ENCODE measurements at places on chromosomes 3 and 15.

DNA sequence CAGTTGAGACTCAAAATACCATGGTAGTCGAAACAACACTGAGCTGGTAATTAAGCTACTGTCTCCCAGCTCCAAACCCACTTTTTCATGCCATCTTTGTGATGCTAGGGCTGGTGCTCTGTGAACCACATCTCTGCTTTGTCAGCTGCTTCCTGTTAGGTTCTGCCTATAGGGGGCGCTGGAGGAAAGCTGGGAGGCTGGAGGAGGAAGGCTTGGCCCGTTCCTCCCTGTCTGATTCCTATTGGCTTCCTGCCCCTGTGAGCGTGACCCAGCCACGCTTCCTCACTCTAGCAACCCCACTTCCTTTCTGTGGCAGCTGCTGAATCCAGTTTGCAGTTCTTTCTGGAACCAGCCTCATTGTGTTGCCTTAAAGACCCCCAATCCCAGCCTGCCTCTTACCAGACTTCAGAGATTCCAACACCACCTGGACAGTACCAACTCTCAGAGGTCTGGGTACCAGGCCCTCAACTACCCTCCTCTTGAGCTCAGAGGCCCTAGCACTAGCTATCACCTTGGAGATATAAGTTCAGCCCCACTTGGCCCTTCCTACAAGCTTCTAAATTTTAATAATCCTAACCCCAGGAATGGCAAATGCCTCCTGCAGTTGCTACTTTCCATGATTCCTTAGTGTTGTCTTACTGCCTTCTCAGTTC lies 120.9 kb downstream of the ERC2 start:
- H3K4me1 ChIP-seq: no peaks in the 10 kb centered on the region
- no peaks in the 10 kb centered on the region for H3K36me3 ChIP-seq
- H3K27ac ChIP-seq: no peak overlapping the region
- no peak for DNase-seq
- H3K27me3 ChIP-seq: peaks cover 12% of the 10 kb centered on the region
- H3K4me3 ChIP-seq: no peak overlapping the region

DNA sequence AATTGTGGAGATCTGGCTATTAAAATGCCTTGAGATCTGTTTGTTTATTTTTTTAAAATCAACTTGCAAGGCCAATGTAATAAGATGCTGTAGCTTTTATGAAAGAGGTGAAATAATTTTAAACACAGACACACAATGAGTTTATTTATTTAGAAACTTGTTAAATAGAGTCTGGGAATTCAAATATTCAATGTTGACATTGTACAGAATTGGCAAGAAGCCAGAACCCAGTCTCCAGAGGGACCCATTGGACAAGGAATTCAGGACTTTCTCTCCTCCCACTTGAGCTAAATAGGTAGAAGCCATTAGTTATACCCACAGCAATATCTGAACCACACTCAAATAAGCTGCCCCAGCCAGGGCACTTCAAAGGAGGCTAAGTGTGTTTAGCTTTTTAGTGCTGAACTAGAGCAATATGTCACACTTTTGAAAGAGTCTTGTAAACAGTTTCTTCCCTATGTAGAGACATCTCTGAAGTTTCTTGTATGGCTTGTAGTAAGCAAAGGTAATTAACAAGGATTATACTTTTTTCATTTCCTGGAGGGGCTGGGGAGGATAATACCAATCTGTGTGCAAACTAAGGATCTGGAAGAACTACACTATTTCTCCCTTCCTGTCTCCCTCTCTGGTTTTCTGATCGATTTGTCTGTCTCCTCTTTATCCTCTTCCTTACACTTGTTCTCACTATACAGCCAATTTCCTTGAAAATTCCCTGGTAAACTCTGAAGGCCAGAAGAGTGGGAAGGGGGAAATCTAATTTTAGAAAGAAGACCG lies 6.0 kb downstream of the MECOM start:
- H3K4me1 ChIP-seq: peaks cover 26% of the 10 kb centered on the region
- peaks cover 27% of the 10 kb centered on the region for H3K27me3 ChIP-seq
- peak overlapping the region; percentile 86 for H3K27ac ChIP-seq

DNA sequence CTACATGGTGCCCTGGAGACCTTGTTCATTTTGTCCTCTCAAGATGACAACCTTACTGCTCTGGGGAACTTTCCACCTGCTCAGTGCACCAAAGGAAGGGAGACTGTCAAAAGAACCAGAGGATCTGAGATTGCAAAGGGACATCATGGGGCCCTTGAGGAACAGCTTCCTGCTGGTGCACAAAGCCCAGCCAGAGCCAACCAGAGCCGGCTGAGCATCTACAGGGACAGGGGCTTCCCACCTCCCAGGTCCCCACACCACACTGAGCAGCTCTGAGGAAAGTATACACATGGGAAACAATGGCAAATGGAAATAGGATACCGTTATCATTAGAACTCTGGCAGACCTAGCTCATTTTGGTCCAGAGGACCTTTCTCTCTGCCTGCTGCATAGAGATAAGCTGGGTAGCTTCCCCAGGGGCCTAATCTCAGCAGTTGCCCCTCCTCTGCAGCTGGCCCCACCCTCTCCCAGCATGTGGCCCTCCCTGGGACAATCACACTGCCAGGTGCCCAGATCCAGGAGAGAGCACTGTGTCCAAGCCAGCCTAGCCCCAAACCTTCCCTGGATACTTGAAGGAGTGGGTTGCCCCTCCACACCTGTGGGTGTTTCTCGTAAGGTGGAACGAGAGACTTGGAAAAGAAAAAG lies 123.4 kb upstream of the PRR20G start:
- no peaks in the 10 kb centered on the region for H3K4me1 ChIP-seq
- H3K4me3 ChIP-seq: no peak overlapping the region
- H3K27me3 ChIP-seq: peaks cover 61% of the 10 kb centered on the region
- DNase-seq: no peak
- H3K27ac ChIP-seq: no peak overlapping the region

DNA sequence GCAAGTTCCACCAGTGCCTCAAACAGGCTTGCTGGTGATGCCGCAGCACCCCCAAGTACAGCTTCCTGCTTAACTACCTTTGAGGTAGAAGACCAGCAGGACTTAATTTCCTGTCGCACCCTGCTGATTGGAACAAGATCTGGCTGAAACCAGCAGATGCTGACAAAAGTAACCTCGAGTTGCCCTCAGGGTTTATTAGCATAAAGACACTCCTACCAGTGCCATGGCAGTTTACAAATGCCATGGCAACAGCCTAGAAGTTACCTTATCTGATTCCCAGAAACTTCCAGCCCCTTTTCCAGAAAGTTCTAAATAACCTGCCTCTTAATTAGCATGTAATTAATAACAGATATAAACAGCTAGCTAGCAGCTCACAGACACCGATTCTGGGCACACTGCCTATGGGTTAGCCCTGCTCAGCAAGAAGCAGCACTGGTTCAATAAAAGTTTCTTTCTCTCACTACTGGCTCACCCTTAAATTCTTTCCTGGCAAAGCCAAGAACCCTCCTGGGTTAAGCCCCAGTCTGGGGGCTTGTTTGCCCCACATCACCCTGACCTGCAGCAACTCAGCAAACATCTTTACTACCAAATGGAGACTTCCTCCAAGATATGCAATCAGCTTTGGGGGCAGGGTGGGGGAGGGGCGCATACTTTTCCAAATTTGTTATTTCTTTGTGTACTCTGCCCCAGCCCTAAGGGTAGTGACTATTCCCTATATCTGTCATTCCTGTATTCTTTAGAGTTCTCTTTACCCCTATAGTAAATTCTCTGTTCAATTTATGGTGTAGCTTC lies 54.2 kb downstream of the MAP4 start:
- no peak overlapping the region for H3K27ac ChIP-seq
- no peak for DNase-seq
- H3K4me1 ChIP-seq: peaks cover 49% of the 10 kb centered on the region
- H3K27me3 ChIP-seq: no peaks in the 10 kb centered on the region
- H3K36me3 ChIP-seq: no peaks in the 10 kb centered on the region

DNA sequence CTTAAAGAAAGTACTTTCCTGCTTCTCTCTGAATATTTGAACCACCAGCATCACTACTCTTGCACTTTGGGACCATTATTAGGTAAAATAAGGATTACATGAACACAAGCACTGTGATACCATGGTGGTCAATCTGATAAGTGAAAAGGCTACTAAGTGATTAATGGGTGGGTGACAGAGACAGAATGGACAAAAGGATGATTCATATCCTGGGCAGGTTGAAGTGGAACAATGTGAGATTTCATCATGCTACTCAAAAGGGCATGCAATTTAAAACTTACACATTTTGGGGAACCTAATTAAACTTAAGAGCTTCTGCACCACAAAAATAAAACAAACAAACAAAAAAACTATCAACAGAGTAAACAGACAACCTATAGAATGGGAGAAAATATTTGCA lies 172.0 kb upstream of the CD96 start:
- no peaks in the 10 kb centered on the region for H3K4me1 ChIP-seq
- no peak overlapping the region for H3K4me3 ChIP-seq
- H3K27me3 ChIP-seq: no peaks in the 10 kb centered on the region
- no peak overlapping the region for H3K27ac ChIP-seq
- no peaks in the 10 kb centered on the region for H3K36me3 ChIP-seq

- H3K4me3 ChIP-seq: no peak overlapping the region
- DNase-seq: no peak
- H3K27ac ChIP-seq: no peak overlapping the region
- no peaks in the 10 kb centered on the region for H3K36me3 ChIP-seq
- no peaks in the 10 kb centered on the region for H3K27me3 ChIP-seq
- H3K4me1 ChIP-seq: peaks cover 17% of the 10 kb centered on the region
These were observed 2.9 kb upstream of the DIS3L start for GRCh38 chr15:66290518-66290917.

GRCh38 chr15:29785642-29786041 lies 36.6 kb downstream of the TJP1 start:
- DNase-seq: no peak
- peaks cover 81% of the 10 kb centered on the region for H3K4me1 ChIP-seq
- no peak overlapping the region for H3K4me3 ChIP-seq
- no peak overlapping the region for H3K27ac ChIP-seq
- no peaks in the 10 kb centered on the region for H3K27me3 ChIP-seq
- peaks cover 7% of the 10 kb centered on the region for H3K36me3 ChIP-seq

DNA sequence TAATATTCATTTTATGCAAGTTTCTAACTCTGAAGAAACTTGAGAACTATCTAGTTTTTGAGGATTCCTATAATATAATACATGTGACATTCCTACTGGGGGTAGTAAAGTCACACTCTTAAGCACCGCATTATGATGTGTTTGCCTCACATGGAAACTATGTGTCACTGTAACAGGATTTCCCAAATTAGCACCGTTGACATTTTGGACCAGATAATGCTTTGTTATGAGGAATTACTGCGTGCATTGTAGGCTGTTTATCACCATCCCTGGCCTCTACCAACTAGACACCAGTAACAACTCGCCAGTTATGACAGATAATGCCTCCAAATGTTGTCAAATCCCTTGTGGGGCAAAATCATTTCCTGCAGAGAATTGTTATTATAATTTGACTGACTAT lies 267.8 kb downstream of the RAP2B start:
- H3K4me1 ChIP-seq: no peaks in the 10 kb centered on the region
- H3K27me3 ChIP-seq: no peaks in the 10 kb centered on the region
- no peak for DNase-seq

DNA sequence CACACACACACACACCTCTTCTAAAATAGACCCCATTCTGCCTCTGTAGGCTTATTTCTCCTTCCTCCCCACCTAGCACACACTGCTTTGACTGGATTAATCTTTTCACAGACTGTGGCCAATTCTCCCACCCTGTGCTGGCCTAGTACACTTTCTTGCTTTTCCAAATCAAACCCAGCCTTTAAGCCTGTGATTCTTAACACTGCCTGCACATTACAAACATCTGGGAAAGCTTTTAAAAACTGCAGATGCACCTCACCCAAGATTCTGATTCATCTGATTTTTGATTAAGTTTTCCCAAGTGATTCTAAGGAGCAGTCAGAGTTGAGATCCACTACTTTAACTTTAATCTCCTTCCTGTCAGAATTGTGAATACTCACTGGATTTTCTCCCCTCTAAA lies 12.8 kb downstream of the CSNK1G1 start:
- DNase-seq: no peak
- H3K4me1 ChIP-seq: peaks cover 16% of the 10 kb centered on the region
- no peaks in the 10 kb centered on the region for H3K27me3 ChIP-seq

DNA sequence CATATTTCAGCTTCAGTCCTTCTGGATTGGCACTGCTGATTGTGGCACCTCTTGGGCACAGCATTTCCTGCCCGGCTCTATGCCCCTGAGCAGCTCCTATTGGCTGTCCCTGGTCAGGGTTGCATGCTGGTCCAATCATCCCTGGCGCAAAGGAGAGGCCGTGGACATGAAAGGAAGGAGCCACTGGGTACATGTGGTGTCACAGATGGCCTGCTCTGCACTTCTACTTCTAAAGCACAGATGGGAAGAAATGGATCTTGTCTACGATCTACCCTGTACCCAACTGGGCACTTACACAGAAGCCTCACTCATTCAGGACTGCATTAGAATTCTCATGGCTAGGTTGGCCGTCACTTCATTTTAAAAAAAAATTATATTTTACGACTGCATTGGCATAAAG lies 232.5 kb downstream of the SHQ1 start:
- H3K27me3 ChIP-seq: no peaks in the 10 kb centered on the region
- H3K27ac ChIP-seq: no peak overlapping the region
- no peak for DNase-seq

DNA sequence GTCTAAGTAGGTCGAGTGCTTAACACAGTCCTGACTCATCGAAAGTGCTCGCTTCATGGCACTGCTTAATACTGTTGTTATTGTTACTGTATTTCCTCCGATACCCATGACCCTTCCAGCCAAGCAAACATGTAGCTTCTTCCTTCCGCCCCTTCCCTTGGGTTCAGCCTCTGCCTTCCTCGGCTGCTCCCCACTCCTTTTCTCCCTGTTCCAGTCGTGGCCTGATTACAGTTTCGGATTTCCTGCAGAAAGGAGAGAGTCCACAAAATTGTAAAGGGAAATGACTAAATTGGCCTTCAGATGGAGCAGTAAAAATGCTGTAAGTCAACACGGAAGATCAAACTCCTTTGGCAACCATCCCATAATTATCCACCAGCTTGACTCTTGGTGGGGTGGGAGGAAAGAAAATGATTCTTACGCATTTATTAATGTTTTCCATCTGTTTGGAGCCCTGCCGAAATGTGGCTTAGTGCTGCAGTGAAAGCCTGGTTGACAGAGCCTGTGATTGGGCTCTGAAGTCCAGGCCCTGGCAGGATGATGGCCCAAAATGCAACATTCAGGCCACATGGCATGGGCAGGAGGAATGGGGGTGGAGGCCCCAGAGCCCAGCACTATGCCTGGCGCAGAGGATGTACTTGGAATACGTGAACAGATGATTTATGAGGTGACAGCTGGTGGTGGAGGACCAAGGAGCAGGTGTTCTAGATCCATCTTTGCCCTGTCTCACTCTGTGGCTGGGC lies 37.6 kb downstream of the FAM3D start:
- no peaks in the 10 kb centered on the region for H3K27me3 ChIP-seq
- peak; percentile 75 for DNase-seq
- peaks cover 56% of the 10 kb centered on the region for H3K4me1 ChIP-seq
- H3K36me3 ChIP-seq: no peaks in the 10 kb centered on the region
- H3K27ac ChIP-seq: peak overlapping the region; percentile 79

DNA sequence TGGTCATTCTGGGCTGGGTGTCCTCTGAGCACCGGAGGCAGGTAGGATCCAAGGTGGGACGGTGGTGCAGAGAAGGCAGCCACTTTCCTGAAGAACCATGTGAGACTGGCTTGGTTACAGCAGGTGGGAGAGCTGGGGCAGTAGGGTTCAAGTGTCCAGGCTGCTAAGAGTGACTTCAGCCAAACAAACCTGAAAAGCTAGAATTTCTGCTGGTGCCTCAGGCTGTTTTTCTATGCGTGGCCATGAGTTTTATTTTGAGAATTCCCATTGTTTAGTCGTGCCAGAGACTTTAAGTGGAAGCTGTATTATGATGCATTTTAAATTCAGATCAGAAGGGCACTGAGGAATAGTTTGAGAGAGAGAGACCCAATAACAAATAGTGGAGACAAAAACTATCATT lies 20.1 kb downstream of the USP13 start:
- peak overlapping the region; percentile 5 for H3K27ac ChIP-seq
- H3K4me3 ChIP-seq: no peak overlapping the region
- H3K27me3 ChIP-seq: no peaks in the 10 kb centered on the region
- peaks cover 3% of the 10 kb centered on the region for H3K4me1 ChIP-seq
- H3K36me3 ChIP-seq: no peaks in the 10 kb centered on the region
